ENCODE measurements at places on chromosomes 2 and 18.

DNA sequence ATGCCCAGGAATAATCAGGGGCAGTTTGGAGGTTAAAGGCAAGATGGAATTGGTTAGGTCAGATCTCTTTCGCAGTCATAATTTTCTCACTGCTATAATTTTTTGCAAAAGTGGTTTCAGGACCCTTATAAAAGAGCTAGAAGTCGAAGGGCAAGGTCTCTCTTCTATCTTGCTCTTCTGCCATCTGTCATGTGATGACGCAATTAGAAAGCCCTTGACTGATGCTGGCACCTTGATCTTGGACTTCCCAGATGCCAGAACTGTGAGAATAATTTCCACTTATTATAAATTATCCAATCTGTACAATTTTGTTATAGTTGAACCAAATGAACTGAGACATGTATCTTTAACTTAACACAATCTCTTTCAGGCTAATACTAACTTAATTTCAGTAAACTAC is 6.3 kb upstream of the RALBP1 start:
- no peak for DNase-seq

DNA sequence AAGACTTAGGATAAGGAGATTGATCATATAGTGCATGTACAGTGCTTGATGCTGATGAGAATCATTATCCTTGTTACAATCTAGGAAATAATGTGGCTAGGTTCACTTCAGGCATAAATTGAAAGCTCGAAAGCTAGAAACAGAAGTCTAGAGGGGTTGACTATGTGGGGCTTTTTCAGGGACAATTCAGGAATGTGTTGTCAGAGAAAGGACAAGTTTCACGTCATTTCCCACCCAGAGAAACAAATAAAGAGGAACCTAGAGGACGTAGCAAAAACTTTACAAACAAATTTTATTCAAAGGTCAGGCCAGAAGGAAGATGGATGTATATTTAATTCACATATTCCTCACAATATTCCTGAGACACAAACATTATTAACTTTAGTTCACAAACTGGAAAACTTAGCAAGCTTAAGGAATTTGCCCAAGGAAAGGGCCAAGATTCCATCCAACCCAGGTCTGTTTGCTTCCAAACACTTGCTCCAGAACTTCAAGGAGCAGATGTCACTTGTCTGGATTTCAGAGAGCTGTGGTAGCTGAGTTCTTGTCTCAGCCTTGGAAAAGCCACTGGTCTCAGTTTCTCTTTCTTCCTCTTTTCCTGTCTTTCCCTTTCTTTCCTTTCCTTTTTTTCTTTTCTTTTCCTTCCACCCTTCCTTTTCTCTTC is 7.4 kb downstream of the CYRIA start:
- no peak for DNase-seq

GRCh38 chr2:24919506-24920097 is 435 bp downstream of the ADCY3 start:
- DNase-seq, result no peak

GRCh38 chr2:211722928-211723327 is 815.7 kb downstream of the ERBB4 start:
- no peak for DNase-seq

GRCh38 chr18:69567813-69568488 is 167.3 kb downstream of the DOK6 start:
- no peak for DNase-seq

DNA sequence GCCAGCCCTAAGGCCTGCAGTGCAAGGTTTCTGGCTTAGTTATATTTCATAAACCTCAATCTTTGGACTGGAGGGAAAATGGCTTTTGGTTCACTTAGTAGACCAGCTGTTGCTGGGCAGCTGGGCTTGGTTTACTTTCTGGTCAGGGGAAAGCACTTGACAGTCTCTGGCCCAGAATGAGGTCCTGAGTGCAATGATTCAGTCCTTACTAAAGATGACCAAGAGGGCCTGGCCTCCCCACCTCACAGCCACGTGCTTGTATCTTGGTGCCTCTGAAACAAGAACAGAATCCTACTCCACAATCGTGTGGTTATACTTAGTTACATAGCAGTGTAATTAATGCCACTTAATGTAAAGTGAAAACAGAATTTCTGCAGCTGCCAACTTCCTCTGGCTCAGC is 325.5 kb upstream of the MEIS1 start:
- DNase-seq, result no peak
